BJ (cell line): ENCODE measurements at places on chromosomes 12 and 14.

DNA sequence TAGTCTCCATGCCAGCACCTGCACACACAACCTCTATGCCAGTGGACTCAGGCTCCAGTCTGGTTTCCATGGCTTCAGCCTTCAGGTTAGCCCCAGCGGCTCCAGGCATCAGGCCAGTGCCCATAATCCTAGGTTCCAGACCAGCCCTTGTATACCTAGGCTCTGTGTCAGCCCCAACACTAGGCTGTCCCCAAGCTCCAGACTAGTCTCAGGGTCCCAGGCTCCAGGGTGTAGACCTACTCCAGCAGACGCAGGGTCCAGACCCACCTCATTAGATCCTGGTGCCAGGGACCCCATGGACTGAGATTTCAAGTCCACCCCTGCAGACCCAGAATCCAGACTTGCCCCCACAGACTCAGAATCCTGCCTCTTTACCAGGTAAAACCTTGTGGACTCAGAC is 275.9 kb downstream of the SLC16A7 start:
- DNase-seq: no peak

GRCh38 chr14:53571641-53572328 is 384.8 kb downstream of the BMP4 start:
- no peak for DNase-seq

GRCh38 chr12:88310666-88311065 is 168.6 kb downstream of the TMTC3 start:
- DNase-seq: no peak

DNA sequence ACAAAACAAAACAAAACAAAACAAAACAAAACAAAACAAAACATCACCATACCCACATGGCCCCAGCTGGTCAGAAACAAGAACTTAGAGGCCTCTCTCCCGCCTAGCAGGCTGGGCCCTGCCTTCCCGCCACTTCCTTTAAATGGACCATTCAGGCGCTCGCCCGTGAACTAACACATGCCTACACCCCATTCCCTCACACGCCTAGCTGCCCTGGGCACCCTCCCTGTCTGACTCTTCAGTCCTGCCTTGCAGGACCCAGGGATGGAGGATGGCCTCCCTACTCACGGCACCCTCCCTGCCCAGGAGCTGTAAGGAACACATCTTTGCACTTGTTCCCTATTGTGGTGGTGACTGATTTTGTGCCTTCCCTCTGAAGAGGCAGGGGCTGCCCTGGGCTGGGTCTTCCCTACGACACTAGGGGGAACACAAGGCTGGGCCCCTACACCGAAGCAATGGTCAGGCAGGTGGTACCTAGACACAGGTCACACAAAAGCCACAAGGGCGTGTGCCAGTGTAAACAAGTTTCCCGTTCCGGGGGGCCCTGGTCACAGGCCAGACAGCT is 21.5 kb downstream of the P2RX2 start:
- DNase-seq: no peak

DNA sequence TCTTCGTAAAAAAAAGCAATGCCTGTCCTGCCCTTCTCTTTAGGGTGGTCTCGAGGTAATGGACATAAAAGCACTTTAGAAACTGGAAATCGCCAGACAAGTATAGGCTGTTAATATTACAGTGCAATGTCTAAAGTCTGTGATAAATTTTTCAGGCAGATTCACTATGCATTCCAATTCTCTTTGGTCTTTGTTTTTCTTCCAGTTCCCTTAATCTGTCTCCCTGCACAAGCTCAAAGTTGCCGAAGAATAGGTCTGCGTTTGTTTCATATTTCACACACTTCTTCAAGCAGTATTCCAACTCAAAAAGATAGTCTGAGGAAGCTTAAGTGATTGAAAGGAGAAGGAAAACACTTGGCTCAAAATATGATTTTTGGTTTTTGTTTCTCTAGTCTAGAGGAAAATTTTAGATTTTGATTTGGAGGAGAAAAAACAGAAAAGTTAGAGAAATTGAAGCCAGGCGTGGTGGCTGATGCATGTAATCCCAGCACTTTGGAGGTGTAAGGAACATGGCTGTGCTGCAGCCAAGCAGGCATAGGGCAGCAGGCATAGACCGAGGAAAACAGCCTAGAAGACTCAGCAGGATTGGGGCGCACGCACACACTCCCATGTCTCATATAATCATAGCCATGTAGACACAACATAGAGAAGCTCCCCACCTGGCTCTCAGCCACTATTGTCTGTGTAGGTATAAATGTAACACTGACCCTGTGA is 96.2 kb upstream of the TMPO start:
- no peak for DNase-seq

DNA sequence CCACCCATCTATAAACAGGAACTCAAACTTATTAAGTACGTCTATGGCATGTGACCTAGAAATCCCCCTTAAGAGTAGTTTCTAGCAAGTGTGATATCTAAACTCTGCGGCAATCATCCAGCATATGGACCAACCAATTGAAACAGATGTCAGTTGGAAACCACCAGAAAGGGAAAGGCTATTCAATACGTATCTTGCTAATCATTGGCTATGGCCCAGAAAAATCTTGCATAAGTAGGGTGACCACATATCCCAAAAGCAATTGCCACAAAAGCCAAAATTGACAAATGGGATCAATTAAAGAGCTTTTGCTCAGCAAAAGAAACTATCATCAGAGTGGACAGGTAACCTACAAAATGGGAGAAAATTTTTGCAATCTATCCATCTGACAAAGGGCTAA is 24.2 kb downstream of the SYNJ2BP start:
- DNase-seq: no peak

GRCh38 chr12:98856897-98857540 is 211.9 kb downstream of the APAF1 start:
- DNase-seq: no peak

- DNase-seq: no peak
Measured at GRCh38 chr14:64705381-64706118, 1.3 kb downstream of the PLEKHG3 start.

DNA sequence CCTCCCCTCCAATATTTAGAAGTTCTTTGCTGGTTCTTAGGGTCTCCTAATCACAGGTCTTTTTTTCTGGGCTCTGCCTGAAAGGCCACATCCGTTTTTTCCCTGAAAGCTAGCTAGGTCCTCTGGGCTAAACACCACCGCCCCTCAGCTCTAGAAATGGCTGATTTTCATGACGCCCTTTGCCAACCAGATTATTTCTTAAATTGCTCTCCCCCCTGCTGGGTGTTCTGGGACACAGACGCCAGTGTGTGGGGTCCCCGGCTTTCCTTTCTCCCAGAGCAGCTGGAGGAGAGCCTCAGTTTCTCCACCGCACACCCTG is 45.3 kb upstream of the ATP23 start:
- no peak for DNase-seq

DNA sequence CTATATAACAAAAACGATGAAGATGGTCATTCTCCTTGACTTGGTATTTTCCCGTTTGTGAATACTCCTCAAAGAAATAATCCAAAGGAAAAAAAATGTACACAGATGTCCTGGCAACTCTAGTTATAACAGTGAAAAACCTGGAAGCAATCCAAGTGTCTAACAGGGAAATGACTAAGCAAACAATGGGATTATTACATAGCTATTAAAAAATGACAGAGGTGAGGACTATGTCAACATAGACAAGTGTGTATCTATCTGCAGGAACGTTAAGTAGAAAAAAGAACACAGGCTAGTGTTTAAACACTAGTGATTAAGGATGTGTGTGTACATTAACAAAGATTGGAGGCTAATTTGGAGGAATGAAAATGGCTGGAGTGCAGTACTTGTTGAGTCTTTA is 5.9 kb upstream of the APOLD1 start:
- no peak for DNase-seq

- DNase-seq: no peak
Measured at GRCh38 chr14:90599748-90600507, 203.1 kb downstream of the CALM1 start.

- DNase-seq: no peak
Measured at GRCh38 chr14:93976477-93977057, at the start of gene ASB2. ASB2 (minus strand) TSS chr14:93976570; CDS start chr14:93964539, 12,031 bp downstream.

GRCh38 chr12:15469356-15469755 is 147.0 kb downstream of the PTPRO start:
- DNase-seq: no peak

GRCh38 chr14:56471056-56471455 is 108.5 kb upstream of the TMEM260 start:
- DNase-seq: no peak

DNA sequence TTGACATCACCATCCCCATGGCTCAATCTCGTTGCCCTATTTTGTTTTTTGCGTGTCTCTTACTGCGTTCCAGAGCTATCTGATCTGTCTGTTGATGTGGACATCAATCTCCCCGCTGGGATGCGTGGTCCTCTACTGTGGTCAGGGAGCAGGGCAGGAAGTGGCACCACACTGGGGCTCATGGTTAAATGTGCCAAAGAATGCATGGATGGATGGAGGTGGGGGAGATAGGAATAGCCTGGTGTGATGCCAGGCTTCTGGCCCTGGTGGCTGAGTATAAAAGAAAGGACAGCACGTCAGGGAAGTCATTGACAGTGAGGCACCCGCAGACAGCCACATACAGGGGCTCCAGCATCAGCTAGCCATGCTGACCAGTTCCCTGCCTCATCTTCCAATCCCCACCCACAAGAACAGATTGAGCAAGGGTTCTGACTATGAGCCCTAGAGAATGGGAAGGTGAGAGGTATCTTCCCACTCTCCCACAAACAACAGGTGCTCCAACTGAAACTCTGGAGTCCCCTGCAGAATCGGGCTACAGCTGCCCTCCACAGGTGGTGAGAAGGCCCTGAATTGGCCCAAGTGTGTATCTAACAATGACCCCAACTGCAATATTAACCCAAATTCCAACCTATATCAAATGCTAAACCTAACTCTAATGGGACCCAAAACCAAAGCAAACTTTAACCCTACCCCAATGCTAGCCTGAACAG is 2.7 kb upstream of the BEGAIN start:
- DNase-seq: no peak

DNA sequence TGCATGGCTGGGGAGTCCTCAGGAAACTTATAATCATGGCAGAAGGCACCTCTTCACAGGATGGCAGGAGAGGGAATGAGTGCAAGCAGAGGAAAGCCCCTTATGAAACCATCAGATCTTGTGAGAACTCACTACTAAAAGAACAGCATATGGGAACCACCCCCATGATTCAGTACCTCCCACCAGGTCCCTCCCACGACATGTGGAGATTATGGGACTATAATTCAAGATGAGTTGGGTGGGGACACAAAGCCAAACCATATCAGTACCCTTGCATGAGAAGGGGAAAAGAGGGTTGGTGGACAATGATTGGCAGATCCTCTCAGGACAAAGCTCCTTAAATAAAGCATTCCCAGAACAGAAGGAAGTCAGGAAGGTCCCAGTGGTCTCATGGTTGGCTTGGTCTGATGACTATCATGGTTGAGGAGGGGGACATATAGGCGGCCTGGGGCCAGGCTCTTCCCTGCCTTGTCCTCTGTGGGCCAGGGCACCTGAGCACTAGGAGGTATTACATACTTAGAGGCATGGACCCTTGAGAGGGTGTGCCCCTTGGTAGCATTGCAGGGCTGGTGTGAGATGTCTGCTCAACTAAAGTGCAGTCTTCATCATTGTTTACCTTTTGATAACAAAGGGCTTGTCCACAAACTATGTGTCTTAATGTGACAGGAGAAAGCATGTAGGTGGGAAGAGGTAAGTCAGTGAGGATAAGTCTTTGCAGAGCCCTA is 22.2 kb downstream of the HSD17B6 start:
- DNase-seq: no peak

- DNase-seq: no peak
Measured at GRCh38 chr12:31890295-31891285, 68.6 kb upstream of the RESF1 start.

- DNase-seq: no peak
Measured at GRCh38 chr12:53510181-53510812, 3.0 kb upstream of the NPFF start.

DNA sequence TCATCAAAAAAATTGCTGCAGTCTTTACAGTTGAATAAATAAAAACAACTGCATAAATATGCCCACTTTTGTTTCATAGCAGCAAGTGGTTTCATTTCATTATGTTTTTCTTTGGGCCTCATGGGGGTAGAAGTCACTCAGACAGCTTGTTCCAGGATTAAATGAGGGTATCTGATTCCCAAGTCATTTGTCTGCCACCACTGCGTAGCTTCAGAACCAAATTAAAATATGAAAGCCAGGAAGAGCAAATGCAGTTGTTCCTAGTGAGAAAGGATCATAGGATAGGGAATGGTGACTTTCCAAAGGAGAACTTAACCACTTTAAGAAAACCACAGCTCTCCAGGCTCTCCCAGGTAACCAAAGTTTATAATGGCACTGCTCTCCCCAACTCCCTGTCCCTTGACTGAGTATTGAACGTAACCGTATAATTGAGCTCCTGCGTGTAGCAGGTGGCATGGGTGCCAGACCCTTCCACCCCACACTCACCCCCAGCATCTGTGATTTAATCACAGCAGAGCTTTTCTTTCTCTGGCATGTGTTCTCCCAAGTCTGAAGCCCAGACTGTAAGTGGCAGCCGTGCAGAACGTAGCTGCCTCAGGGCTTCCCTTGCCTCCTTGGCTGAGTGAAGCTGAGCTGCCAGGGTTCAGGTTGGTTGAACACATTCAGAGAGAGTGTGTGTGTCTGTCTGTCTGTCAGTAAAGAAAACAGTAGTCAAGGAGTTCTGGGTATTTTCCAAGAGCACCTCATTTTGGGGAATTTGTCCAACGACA is 11.3 kb upstream of the KCNH3 start:
- no peak for DNase-seq

GRCh38 chr14:57848353-57848752 is 17.5 kb downstream of the SLC35F4 start:
- DNase-seq: no peak

DNA sequence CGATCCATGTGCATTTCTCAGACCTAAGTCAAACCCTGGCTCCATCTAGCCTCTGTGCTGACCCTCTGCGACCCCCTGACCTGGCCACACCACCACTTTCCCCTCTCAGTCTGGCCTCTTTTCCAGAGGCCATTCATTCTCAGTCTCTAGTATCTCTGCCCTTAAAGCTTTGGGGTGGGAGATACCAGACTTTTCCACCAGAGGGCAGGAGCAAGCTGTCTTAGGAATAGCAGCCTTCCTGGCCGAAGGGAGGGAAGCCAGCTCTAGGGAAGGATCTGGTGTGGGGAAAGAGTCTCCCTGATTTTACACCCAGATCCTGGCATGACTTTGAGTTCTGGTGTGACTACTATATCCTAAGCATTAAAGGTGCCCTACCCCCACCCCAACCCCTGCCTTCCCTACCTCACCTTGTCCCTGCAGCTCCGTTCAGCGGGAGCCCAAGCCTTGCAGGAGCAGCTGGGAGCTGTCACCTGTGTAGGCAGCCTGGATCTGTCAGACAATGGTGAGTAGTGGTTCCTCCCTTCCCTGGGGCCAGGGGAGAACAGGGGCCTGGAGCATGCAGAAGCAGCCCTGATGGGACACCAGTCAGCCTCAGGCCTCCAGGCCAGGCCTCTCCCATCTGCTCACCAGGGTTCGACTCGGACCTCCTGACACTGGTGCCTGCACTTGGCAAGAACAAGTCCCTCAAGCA is 6.6 kb downstream of the CARMIL3 start:
- DNase-seq: no peak

DNA sequence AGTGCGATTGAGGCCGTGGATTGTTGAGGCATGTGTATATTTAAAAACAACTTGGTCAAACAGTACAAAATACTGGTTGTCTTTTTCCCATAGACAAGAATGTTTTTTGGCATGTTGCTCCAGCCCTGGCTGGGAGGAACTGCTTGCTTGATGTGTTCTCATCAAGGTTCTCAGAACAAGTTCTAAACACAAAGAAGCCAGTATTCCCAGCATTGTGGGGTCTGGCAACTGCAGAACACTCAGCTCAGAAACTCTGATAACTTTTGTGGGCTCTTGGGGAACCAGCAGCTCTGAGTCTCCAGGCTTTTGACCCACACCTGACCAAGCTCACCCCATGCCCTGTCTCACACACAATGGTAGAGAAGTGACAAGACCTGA is 27.1 kb upstream of the DICER1 start:
- no peak for DNase-seq

GRCh38 chr12:67911275-67911600 is 78.0 kb upstream of the IFNG-AS1 start:
- DNase-seq: no peak
